ENCODE measurements at places on chromosomes 12 and 14.

DNA sequence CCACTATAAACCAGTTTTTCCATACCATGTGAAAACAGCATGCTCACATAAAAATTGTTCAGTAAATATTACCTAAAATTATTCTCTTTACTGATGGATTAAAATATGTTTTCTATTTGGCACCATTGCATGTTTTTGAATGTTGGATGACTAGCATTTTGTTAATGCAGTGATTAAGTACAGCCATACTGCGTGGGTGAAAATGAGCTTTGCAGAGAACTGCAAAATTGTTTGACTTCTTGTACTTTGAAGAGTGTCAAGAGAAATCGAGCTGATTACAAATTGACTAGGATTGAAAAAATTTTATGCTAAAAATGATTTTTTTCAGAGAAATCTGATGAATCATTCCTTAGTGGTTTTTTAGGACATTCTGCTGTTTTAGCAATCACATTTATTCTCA lies 452.9 kb downstream of the RPL10L start:
- no peak for DNase-seq

DNA sequence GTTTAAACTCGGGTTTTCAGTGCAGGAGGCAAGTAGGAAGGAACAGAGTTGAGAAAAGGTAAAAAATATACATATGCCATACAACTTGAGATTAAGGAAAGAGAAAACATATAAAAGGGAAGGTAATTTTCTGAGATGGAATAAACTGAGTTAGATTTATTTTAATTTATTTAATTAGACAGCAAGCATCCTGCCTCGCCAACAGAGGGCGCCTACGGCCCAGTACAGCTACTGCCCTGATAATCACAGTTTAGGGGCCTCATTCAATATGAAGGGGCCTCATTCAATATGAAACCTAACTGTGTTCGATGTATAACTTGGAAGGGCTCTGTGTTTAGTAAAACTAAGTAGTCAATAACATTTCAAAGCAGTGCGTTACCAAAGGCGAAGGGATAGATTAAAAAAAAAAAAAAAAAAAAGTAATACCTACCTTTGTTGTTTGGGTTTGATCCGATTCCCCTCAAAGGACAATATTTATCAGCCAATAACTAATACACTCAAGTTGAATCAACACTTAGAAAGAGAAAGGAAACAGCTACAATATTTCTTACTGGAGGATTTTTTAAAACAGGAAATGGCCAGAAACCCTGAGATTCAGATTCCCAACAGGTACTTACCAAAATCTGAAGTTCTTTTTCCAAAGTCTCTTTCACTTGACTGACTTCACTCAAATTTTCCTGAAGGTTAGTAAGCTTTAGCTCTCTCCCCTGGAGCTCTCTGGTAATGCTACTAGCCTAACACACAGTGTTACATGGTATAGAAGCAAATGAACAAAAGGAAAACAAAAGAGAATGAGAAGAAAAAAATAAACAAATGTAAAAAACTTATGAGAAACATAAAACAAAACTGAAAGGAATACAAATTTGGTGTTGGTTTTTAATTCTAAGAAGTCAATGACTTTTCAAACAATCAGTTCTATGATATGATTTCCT lies 70.0 kb upstream of the VPS33A start:
- peak; percentile 33 for DNase-seq

DNA sequence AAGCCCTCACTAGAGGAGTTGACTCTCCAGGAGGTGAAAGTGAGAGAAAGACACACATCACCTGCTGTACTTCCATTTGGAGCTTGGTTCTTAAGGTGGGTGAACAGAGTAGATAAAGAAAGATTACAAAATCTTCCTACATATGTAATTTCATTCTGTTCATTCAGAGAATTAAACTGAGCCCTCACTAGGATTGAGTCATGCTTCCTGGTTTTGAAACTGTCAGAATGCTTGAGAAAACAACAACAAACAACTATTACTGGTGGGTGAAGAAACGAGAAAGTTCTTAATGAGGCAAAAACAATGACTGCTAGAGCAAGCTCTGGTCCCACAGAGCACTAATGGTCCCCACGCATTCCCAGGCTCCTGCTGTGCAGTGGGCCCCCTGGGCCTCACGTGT lies 841.7 kb downstream of the VRK1 start:
- no peak for DNase-seq

DNA sequence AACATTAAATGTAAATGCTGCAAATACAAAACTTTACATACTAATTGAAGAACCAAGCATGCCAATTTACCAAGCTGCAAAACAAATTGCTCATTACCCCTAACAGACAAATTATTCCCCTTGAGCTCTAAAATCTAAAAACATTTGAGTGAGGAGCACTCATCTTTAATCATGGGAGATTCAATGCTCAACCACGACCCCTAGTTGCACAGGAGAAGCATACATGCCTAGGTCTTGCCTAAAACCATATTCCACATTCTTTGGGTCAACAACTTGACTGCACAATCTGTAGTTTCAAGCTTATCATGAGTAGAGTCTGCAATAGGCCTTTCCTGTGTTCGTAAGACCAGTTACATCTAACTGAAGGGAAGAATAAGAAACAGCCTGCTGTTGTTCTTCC lies 69.7 kb downstream of the MGAT4C start:
- no peak for DNase-seq

DNA sequence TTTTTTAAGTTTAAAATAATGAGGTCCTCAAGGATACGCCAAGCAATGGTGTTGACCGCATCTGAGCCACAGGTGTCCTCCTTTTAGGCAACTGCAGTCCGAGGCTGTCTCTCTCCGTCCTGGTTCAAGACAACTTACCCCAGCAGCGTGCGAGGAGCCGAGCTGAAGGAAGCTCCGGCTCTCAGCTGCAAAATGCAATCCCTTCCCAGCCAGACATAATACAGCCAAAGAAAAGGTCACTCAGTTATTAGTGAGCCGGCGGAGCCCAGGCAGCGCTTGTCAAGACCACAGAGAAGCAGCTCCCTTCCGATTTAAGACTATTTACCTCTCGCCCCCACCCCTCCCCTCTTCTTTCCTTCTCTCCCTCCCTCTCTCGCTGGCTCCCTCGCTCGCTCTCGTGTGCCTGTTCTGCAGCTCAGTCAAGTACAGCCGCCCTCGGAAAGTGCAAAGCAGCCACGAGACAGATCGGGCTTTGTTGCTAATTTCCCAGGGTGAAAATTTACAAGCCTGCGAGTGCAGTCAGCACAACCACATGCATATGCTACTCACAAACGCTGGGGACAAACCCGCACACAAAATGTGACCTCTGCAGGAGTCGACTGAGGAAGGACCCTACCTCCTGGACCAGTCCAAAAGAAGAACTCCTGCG lies 363 bp upstream of the LMO3 start:
- DNase-seq, result no peak

DNA sequence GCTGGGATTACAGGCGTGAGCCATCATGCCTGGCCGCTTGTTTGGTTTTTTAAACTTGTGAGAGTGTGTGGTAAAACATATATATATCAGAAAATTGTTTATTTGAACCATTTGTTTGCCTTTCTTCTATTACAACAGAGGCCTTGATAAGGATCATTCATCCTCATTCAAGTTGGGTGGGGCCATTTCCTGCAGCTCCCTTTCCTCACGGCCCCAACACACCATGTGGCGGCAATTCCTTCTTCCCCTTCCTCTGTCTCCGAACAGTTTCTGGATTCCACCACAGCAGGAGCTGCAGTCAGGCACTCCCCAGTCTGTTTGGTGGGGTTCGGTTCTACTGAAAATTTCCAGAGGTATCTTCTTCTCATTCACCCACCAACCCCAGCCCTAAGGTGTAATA lies 42.0 kb upstream of the RASSF3 start:
- DNase-seq, result no peak

DNA sequence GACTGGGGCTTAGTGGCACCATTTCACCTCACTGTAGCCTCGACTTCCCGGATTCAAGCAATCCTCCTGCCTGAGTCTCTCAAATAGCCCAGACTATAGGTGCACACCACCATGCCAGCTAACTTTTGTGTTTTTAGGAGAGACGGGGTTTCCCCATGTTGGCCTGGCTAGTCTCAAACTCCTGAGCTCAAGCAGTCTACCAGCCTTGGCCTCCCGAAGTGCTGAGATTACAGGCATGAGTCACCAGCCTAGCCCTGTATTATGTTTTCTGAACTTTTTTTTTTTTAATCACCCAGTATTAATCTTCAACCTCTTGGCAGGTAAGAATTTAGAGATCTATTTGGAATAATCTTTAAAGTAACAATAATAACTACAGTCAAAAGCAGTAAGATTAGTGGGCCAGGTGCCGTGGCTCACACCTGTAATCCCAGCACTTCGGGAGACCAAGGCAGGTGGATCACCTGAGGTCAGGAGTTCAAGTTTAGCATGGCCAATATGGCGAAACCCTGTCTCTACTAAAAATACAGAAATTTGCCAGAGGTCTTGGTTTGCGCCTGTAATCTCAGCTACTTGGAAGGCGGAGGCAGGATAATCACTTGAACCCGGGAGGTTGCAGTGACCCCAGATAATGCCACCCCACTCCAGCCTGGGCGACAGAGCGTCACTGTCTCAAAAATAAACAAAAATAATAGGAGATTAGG lies 8.6 kb downstream of the NANOG start:
- DNase-seq, result no peak

GRCh38 chr12:125104982-125105381 lies 39.7 kb downstream of the AACS start:
- no peak for DNase-seq

GRCh38 chr12:58575256-58575655 lies 345.0 kb downstream of the LRIG3 start:
- no peak for DNase-seq

GRCh38 chr12:110756611-110757010 lies 13.9 kb upstream of the PPP1CC start:
- DNase-seq, result no peak

- DNase-seq, result no peak
Observed at GRCh38 chr12:2751230-2751629, 43.5 kb upstream of the FKBP4 start.

GRCh38 chr12:46087916-46088439 lies 97.6 kb upstream of the SCAF11 start:
- DNase-seq, result no peak

DNA sequence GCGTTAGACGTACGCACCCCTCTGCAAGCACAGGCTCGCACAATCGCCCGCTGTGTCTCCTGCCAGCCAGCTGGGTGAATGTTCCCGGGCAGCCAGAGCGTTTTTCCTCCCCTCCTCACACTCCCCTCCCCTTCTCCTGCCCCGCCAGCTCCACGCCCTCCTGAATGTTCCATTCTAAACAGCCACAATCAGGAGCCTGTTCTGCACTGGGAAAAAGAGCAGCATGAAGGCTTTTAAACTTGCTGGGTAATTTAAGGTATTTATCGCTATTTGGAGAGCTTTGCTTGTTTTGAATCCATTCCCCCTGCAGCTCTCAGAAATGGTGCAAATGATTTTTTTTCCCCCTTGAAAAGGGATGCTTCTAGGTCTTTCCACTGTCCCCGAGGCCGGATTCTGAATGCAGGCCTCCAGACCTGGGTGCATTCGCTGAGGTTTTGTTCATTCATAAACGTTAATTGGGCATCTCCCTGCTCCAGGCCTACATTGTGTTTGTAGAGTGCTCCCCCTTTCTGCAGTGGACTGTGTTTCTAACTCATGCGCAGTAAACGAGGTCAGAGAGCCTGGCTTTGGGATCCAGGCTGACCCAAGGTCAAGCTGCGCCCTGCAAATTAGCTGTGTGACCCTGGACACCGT lies 212.5 kb downstream of the CHST11 start:
- no peak for DNase-seq

DNA sequence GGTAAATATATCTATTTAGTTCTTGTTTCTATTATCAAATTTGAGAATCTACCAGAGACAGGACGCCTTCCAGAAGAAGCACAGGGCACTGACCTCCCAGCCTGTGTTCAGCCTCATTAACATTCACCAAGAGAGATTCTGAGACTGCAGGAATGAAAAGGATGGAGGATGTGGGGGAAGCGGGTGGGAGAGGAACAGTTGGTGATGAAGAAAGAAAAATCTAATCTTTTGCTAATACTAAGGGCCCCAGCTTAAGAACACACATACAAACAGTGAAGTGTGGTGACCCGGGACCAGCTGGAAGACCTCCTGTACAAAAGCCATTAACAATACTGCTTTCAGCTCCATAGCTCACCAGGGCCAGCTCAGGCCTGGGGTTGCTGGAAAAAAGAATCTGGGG lies 160.5 kb downstream of the NUAK1 start:
- DNase-seq, result no peak

DNA sequence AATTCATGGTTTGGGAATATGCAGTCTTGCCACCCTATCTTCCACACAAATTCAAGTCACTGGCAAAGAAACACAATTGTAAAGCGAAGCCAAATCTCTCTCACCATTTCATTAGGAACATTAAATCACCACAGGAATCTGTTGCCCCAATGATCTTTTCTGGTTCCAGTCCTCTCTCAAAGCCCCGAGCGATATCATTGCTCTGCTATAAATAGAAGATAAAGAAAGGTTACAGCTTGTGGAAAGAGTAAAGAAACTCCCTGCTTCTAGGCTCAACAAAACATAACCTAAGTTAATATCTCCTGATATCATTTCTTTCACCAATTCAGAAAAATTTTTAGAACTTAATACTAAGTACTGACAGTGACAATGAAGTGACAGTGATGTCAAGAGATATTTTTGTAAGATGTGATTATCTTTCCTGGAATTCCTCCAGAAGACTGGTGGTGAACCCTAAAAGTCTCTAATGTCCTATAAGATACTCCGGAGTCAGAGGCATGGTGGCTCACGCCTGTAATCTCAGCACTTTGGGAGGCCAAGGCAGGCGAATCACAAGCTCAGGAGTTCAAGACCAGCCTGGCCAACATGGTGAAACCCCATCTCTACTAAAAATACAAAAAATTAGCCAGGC lies 33.8 kb downstream of the CBX5 start:
- DNase-seq, result no peak

- DNase-seq, result no peak
Observed at GRCh38 chr14:104228221-104228620, 89.8 kb downstream of the KIF26A start.

DNA sequence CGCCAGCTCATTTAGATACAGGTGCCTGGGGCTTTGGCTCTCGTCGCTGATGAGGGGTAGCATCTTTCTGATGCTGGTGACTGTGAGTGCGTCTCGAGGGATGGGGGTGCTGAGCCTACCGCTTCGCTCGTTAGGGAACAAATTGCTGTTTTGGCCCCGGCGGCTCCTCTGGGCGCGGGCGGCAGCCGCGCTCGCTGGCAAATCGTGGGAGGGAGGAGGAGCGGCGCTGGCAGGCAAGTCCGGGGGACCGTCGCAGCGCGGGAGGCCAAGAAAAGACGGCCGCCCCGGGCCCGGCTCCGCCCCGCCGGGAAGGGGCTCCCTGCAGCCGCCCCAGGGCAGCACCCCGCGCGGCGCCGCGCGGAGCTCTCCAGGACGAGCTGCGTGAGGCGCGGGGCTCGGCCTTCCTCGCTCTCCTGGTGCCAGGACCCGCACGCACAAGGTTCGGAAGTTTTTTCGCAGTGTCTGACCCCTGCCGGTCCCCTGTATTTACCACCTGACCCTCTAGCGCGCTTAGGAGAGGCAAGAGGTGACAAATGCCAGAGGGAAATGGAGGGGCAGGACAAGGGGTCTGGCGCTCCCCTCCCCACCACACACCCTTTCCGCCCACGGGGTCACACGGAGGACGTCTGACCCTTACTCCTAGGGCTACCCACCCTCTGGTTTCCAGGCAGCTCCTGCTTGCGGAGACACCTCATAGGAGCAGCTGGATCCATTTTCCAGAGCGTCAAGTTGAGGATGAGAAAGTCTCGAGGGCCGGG lies 899 bp upstream of the KCNH3 start:
- DNase-seq, result no peak
